ENCODE measurements at places on chromosomes 1 and 21.

DNA sequence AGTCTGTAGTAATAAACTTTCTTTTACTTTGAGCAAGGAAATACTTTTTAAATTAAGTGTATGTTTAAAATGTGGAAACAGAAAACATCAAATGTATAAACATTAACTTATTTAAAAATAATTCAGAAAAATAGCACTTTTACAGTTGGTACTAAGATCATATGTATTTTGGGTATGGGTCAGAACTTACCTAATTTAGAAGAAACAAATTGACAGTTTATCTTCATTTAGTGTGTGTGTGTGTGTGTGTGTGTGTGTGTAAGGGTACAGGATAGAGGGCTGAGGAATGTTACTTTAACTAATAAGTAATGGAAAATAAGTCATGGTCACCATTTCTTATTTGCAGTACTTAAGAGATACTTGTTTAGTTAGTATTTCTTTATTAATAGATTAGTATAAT lies 3.3 kb downstream of the MAN1A2 start:
- ATAC-seq: no peak

DNA sequence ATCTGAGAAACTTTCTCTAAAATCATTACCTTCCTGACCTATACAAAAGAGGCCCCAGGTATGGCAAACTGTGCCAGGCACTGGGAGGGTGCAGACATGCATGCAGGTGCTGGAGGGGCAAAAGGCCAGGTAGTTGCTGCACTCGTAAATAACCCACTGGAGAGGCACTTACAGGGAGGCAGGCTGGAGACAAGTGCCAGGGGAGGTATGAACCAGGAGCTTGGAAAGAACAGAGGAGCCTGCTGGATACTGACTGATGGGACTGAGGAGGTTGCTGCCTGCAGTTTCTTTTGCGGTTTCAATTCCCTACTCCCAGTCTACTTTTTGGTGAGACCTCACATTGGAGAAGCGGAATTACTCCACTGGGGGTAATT lies 113.9 kb downstream of the DSCAM start:
- no peak for ATAC-seq

GRCh38 chr1:162475539-162476185 lies 22.0 kb upstream of the UHMK1 start:
- no peak for ATAC-seq

- ATAC-seq: no peak
Measured at GRCh38 chr1:159005676-159006075, 4.0 kb upstream of the IFI16 start.

DNA sequence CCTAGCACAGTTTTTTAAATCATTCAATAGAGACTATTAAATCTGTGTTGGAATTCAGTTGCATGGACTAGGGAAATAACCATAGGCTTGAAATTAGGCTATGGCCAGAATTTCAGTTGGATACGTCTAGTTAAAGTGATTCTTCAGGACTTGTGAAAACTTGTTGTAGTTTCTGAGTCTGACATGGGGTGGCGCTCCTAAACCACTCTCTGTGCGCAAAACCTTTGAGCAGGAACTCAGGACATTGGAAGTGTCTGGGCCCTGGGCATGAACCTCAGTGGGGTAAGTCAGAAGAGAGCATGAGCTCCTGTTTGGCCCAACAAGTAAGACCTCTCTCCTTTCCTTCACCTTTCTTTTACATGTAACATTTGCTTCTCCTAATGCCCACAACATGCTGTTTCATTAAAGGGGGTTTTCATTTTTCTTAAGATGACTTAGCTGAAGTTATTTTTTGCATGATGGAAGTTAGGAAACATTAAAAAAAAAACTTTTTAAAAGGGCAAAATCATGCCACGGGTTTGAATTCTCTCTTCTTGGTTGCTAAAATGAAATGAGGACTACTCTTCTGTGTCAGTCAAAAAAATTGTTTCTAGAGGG lies 17.1 kb upstream of the CCDC190 start:
- no peak for ATAC-seq

- ATAC-seq: peak; percentile 55
Measured at GRCh38 chr1:30809514-30810263, 52.1 kb upstream of the LAPTM5 start.

- no peak for ATAC-seq
Measured at GRCh38 chr1:7366286-7366954, 404.7 kb upstream of the VAMP3 start.

GRCh38 chr1:204261746-204262505 lies 48.1 kb upstream of the GOLT1A start:
- no peak for ATAC-seq

DNA sequence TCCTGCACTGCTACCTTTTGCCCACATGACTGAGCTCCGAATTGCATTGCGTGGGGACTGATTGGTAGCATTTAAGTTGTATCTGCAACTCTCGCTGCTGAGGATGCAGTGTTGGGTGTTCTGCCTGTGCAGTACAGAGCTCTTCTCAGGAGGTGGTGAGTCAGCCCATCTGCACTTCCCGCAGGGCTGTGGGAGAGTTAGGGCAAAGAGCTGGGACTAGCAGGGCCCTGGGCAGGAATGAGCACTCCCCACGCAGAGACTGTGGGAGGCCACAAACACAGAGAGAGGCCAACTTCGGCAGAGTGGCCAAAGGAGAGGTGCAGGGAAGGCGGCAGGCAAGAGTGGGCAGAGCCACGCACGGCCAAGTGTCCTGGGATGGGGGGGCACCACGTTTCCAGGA lies 244.7 kb downstream of the SIPA1L2 start:
- ATAC-seq: no peak

GRCh38 chr1:38611664-38612211 lies 247.8 kb downstream of the RRAGC start:
- no peak for ATAC-seq

DNA sequence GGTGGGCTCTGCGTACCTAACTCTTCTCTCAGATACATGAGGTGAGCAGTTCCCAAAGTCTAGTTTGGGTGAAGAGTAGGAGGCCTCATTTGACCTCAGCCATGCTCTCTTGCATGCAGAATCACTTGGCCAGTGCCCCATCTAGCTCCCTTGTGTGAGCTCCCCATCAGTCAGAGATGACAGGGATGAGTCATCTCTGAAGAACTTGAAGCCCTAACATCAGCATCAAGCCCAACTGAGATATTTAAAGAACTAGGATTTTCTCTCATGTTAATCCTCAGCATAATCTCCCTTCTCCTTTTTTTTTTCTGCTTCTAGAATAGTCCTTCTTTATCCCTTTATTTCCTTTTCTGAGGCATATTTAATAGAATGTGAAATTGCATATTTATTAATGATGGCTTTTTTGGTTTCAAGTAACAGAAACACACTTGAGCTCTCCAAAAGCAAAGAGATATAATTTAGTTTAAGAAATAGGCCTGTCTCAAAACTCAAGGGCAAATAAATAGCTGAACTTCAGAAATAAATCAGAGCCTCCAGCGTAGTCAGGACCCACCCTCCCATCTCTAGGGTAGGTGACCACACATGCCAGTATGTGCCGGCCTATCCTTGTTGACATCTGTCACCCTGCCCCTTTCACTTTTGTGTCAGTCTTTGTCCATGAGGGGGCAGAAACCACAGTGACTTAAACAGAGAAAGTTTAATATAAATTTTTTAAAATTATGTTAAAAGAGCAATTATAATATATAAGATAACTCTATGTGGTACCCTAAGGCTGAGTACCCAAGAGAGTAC lies 112.3 kb downstream of the TSEN15 start:
- no peak for ATAC-seq

DNA sequence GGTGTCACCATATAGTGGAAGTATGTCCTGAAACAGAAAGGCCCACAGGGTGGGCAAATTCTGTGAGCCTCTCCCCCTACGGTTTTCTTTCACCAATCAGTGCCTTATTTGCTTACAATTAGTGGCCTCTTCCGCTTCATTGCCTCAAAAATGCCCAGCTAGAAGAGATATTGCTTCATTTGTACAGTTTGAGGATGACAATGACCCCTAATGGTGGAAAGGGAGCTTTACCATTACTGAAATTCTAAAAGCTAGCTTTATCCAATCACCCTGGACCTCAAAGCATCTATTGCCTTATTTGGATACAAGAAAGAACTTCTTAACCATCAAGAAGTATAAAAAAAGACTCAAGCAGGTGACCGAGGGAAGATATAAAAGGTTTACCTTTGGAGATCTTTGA lies 49.6 kb downstream of the LRRC71 start:
- no peak for ATAC-seq

DNA sequence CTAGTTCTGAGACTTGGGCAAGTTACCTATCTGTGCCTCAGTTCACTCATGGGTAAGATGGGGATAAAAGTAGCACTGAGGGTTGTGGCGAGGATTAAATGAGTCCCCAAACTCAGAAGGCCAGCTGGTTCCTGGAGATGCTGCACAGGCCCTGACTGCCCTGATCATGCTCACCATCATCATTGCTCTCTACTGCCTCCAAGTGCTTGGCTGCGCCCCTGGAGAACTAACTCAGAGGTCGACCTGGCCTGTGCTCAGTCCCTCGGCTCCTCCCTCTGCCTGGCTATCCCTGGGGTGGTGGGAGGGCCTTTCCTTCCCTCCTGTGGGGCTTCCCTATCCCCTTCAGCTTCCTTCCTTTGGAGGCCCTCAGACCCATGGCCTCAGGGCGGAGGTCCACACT lies 5.6 kb downstream of the SLC5A9 start:
- ATAC-seq: no peak

DNA sequence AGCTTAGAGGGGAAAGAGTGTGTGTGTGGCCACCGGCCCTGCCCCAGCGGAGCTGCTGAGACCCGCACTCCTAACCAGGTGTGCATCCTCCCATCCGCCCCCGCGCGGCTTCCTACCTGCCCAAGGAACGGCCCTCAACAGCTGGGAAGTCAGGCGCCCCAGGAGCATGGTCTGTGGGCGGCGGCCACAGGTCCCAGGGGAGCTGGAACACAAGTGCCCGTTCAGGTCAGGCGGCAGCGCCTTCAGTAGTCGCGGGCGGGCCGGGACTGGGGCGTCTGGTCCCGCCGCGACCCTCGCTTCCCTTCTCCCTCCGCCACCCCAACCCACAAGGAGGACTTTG lies 448 bp downstream of the AURKAIP1 start:
- no peak for ATAC-seq

DNA sequence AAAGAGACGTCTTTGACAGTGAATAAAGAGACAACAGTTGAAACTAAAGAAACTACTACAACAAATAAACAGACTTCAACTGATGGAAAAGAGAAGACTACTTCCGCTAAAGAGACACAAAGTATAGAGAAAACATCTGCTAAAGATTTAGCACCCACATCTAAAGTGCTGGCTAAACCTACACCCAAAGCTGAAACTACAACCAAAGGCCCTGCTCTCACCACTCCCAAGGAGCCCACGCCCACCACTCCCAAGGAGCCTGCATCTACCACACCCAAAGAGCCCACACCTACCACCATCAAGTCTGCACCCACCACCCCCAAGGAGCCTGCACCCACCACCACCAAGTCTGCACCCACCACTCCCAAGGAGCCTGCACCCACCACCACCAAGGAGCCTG lies 68.5 kb downstream of the TPR start:
- no peak for ATAC-seq

GRCh38 chr1:233700338-233700737 lies 86.4 kb downstream of the KCNK1 start:
- no peak for ATAC-seq

- peak; percentile 68 for ATAC-seq
Measured at GRCh38 chr1:147890177-147890790, 12.3 kb upstream of the GJA8 start.

GRCh38 chr1:87715052-87715451 lies 386.4 kb downstream of the LMO4 start:
- no peak for ATAC-seq

DNA sequence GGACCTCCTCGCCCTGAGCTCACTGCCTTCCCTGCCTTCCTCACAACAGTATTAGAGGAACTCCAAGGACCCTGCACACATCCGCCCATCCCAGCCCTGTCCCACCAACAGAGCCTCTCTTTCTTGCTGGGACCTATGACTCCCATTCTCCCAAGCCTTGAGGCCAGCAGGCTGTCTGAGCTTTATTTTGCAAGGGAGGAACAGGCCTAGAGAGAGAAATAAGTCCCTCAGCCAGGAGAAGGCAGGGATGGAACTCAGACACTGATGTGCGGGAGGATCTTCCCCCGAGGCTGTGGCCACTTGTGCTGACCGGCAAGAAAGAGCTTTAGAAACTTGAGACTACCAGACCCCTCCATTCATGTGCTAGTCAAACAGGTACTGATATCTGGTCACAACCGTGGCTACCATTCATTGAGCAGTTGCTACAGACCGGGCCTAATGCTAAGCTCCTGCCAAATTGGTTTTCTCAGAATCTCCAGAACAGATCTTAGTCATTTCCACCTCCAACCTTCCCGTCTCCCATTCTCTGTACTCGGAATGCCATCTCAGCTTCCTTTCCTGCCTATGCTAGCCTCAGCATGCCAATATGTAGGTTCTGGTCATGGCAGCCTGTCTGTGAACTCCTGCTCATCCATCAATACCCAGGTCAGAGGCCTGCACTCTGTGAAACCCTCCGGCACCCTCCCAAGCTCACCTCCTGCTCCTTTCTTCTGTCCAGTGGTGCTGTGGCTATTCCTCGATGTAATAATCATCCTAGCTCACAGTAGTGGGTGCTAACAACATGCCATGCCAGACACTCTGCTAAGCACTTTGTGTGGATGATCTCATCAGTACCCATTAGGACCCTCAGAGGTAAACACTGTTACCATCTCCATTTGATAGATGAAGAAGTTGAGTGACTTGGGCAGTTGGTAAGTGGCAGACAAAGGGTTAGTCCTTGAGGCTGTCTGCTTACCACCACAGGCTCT lies 3.8 kb downstream of the TMEM54 start:
- no peak for ATAC-seq

DNA sequence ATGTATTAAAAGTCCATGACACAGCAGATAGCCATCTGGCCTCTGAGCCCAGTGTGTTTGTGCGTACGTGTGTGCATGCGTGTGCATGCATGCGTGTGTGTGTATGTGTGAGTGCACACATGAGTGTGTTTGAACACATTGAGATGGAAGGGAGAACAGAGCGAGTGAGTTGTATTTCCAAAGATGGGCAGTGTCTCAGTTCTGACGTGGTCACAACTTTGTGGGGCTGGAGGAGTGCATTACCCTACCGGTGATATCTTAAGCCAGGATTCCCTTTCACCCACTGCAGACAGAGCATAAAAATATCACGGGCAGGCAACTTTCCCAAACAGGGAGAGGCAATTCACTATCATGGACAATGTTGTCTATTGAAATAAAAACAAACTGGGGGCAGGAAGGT lies 27.8 kb downstream of the IRF2BP2 start:
- ATAC-seq: no peak

DNA sequence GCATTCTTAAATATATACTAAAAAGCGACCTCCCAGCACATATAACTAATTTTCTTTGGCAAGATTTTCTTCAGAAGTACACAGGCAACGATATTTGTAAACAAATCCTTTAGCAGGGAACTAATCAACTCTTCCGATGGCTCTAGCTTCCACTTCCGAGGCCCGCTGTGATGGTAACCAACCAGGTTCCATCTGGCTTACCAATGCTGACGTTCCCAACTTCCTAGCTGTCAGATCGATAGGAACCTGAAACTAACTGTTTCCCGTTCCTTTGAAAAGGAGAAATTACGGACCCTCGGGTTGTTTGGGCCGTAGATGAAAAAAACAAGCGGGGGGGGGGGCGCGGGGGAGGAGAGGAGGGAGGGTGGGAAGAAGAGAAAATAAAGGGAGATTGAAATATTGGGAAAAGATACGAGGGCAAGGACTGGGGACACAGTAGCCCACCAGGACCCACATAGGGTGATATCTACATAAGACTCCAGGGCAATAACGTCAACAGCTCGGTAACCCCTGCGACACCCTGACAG lies 513 bp downstream of the GTF2B start:
- ATAC-seq: no peak

Data from gastroesophageal sphincter (tissue), 4 donors.